Spinal cord (tissue), 10 donors: ENCODE measurements at places on chromosomes 1 and 21. TPM values are rescaled to one million over a fixed set of nuclear protein-coding genes. Genes with fewer than 3 reads are reported as not detected.

The AHCYL1 gene
- polyA plus RNA-seq, result 112 TPM

The RNU5D-1 gene
- polyA plus RNA-seq, result not detected

The PLPPR4 gene
- polyA plus RNA-seq, result 36.3 TPM

The PRKACB gene
- polyA plus RNA-seq, result 155 TPM

DNA sequence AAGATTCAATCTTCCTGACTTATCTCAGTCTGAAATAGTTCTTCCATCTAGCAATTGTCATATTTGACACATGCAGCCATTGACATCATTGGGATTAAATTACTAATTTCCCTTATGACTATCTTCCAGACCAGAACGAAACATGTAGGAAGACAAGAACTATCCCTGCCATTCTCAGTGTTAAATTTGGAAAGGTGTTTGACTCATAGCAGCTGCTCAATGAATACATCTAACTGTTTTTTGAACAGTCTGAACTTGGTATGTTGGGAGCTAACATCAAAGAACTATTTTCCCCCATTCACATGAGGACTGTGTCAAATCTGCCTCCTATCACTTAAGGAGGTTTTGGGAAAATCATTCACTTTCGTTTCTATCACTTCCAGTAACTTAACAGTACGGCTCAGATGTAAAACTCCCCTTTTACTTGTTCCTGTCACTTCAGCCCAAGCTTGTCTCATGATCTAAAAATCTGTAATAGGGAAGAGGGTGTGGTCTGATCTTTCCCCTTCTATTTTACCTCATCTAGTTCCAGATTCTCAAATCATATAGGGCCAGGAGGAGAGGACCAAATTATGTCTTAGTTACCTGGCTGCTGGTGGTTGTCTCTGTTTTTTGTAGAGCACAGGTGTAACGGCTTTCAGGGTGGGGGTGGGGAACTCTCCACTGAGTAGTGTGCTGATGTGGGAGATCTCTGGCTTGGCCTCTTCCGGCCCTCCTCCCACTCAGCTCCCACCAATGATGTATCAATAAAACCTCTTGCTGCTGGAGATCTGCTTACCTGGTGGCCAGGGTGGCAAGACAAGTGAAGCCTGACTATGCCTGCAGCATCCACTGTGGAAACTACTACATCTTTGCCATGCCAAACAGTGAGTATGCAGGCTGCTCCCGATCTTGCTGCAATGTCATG, 26.2 kb upstream of the SLAMF1 start:
- no peaks in the 10 kb centered on the region for H3K36me3 ChIP-seq
- H3K27ac ChIP-seq, result no peak overlapping the region
- H3K27me3 ChIP-seq, result no peaks in the 10 kb centered on the region
- H3K4me3 ChIP-seq, result no peak overlapping the region
- no peak for DNase-seq

DNA sequence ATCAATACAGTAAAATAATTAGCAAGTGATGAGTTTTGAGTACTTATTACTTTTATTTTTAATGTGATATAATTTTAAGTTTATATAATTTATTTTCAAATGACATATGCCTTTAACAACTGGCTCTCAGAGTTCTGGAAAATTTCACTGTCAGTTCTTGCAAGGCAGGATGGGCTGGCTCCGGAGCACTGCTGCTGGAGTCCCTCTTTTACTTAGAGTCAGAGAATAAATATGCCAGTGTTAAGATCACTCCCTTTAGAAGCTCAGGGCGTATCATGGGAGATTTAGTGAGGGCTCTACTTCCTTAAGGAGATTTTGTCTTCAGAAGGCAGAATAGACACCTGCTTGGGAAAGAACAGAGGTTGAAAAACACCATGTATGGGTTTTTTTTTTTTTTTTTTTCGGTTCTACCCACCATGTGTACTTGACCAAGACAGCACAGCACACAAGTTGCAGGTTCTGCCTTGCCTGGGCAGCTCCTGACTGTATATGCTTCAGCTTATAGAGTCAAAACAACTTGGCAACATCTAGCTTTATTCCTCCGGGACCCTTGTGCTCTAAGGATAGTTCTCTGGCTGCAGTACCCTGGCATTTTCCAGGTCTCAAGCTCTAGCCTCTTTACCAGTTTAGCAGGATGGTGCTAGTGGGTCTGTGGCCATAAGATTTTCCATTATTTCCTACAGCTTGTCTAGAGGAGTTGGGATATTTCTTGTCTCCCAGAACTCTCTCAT, 29.7 kb upstream of the FMOD start:
- H3K4me1 ChIP-seq, result no peaks in the 10 kb centered on the region
- no peak overlapping the region for H3K27ac ChIP-seq
- no peak overlapping the region for H3K4me3 ChIP-seq
- DNase-seq, result no peak

- no peak for DNase-seq
- peaks cover 87% of the 10 kb centered on the region for H3K36me3 ChIP-seq
- peaks cover 6% of the 10 kb centered on the region for H3K4me1 ChIP-seq
- H3K4me3 ChIP-seq, result no peak overlapping the region
- H3K27ac ChIP-seq, result no peak overlapping the region
Observed at GRCh38 chr1:19087737-19088594, 122.1 kb downstream of the UBR4 start.

DNA sequence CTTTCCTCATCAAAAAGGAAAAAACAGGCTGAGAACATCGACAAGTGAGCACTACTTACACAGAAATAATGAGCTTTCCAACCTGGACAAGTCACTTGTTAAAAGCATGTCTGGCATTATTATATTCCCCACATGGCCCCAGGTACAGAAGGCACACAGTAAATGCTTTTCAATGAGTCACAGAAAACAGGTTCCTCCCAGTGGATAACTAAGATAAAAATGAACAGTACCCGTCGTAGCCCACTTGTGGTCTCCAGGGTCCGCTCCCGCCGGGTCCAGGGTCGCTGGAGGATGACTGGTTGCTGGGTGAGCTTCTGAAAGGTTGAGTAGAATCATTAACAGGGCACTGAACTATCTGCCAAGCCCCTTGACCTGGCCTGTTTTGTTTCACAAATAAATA, 186.6 kb downstream of the SIPA1L2 start:
- no peaks in the 10 kb centered on the region for H3K27me3 ChIP-seq
- H3K27ac ChIP-seq, result no peak overlapping the region
- no peak for DNase-seq
- H3K4me3 ChIP-seq, result no peak overlapping the region
- peaks cover 16% of the 10 kb centered on the region for H3K36me3 ChIP-seq

GRCh38 chr1:237416924-237417655, 375.1 kb downstream of the RYR2 start:
- DNase-seq, result no peak
- H3K27me3 ChIP-seq, result no peaks in the 10 kb centered on the region
- H3K4me1 ChIP-seq, result no peaks in the 10 kb centered on the region
- no peak overlapping the region for H3K27ac ChIP-seq
- no peak overlapping the region for H3K4me3 ChIP-seq

- no peak overlapping the region for H3K27ac ChIP-seq
- H3K4me1 ChIP-seq, result peaks cover 8% of the 10 kb centered on the region
- no peak overlapping the region for H3K4me3 ChIP-seq
- no peaks in the 10 kb centered on the region for H3K36me3 ChIP-seq
- no peaks in the 10 kb centered on the region for H3K27me3 ChIP-seq
Observed at GRCh38 chr1:34408011-34408410, 231.3 kb downstream of the C1orf94 start.

DNA sequence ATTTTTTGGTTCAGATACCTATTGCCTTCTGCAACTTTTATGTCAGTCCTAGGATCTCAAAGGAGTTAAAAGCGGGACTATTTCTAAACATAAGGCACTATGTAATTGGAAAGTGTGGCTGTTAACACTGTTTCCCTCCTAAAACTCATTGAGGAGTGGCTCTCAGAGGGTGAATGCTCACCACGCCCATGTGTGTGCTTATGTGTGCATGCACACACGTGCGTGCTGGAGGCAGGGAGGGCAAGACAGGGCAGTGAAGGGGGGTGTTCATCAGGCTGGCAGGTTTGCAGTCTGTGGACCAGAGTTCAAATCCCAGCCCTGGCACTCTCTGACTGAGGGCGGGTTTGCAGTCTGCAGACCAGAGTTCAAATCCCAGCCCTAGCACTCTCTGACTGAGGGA, 22.4 kb downstream of the KCNAB2 start:
- no peak for DNase-seq
- H3K27ac ChIP-seq, result no peak overlapping the region
- peaks cover 35% of the 10 kb centered on the region for H3K36me3 ChIP-seq
- no peak overlapping the region for H3K4me3 ChIP-seq
